Stimulated activated CD4-positive, alpha-beta T cell treated with anti-CD3 and anti-CD28 coated beads, Interleukin-12 subunit alpha, Interleukin-12 subunit beta, amount 100 ng/mL, for 24 hours (primary cell): ENCODE measurements at places on chromosomes 7 and 10.

DNA sequence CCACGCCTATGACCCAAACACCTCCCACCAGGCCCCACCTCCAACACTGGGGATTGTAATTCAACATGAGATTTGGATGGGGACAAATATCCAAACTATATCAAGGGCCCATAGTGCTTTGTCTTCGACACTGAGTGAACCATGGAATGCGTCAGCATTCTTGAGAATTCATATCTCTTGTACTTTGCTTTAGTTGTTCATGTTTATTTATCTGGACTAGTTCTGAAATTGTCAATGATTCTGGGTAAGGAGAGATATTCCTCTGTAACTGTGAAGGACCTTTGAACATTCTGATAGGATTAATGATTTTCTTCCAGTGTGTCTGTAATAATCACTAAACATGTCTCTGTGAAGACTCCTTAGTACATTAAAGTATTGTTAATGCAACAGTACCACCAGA is 374.8 kb downstream of the LRMDA start:
- DNase-seq, result no peak

GRCh38 chr7:150668472-150668911 is 17.0 kb upstream of the GIMAP2 start:
- DNase-seq, result peak; percentile 51

GRCh38 chr10:119754085-119754484 is 28.2 kb downstream of the INPP5F start:
- DNase-seq, result no peak

DNA sequence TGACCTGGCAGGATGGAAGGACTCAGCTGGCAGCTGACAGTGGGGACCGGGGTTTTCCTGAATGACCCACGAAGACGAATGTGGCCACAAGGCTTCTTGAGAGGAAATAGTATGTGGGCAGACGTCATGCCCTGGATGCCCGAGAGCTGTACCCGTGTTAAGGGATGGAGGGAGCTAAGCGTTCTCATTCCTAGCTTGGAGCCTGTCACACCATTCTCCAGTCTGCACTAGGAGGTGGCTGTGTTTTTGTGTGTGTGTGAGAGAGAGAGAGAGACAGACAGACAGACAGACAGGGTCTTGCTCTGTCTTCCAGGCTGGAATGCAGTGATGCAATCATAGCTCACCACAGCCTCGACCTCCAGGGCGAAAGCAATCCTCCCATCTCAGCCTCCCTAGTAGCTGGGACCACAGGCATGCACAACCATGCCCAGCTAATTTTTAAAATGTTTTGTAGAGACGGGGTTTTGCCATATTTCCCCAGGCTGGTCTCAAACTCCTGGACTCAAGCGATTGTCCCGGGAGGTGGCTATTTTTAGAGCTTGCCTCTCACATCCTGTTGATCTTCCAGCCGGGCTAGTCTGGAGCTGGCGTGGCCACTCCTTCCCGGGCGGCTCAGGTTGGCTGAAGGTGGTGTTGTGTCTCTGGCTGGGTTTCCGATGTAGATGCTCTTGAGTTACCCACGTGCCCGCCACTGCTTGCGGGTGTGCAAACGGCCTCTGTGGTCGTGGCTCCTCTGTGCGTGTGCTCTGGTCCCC is 2.1 kb downstream of the AMZ1 start:
- no peak for DNase-seq

DNA sequence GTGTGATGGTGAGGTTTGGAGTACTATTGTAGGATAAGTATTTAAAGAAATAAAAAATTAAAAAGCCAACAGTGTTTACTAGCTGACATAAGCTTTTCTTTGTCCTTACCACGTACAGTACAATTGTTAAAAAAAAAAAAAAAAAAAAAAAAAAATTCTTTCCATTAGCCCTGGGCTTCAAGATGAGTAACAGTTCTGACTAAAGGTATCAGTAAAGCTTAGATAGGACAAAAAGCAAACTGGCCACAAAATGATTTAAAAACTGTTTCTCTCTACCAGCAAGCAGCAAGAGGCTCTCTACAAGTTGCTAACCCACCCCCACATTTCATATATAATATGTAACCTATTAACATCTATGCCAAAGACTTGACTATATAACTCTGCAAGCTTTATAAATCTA is 17.5 kb downstream of the HYCC1 start:
- DNase-seq, result no peak

GRCh38 chr7:106317971-106318370 is 33.2 kb upstream of the NAMPT start:
- DNase-seq, result no peak

DNA sequence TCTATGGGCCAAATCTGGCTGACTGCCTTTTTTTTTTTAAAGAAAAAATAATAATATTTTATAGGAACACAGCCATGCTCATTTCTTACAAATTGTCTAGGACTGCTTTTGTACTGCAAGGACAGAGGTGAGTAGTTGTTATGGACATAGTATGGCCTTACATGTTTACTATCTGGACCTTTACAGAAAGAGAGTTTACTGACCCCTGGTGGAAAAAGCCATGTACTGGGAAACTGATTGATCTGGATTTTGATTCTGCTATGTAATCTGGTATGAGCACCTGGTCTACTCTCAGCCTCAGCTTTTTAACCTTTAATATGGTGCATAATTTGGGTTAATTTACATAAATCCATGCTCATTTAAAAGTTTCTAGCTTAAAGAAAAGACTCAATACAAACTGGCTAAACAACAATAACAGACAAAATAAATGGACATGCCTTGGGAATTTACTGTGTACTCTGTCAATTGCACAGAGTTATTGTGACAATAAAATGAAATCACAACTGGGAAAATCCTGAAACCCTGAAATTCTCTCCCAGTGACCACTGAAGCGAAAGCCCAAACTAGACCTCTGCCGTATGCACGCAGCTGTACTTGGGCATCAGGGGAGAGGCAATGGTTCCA is 260.7 kb downstream of the BMPER start:
- no peak for DNase-seq

DNA sequence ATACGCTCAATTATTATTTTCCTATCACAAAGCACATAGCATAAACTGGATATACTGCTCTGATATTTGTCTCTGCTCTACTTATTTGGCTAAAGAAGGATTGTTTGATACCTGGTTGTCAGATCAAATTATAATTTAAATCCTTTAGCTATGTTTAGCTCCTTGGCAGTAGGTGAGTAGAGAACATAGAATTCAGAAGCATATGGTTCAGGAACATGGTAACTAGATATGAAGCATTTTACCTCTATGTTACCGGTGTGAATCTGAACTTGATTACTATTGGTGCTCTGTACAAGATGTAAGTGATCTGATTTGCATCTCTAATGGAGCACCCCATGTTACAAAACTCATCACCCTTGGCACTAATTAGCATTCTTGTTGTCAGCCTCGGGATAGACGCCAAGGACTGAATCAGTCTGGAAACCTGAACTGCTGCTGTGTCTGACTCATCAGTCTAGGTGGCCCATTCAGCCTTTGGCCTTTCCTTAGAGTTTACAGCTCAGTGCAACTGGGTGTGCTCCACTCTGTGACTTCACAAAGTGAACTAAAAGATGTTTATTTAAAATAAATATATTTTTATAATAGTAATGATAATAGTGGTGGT is 12.3 kb upstream of the MYPN start:
- no peak for DNase-seq

DNA sequence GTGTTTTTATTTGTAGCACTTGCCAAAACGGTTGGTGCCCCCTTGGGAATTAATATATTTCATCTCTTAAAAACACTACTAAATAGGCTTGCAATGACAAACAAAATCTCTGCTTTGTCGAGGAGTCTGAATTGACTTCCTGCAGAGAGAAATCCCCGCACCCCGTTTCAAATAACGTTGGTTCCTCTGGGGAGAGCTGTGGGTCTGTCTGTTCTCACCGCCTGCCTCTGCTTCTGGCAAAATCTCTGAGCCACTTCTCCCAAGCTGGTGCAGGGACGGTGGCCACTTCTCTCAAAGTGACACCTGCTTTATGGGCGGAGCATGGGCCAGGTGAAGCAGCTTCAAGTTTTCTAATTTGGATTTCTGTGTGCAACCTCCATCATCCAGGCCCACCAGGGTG is 186.3 kb upstream of the ADARB2 start:
- no peak for DNase-seq

DNA sequence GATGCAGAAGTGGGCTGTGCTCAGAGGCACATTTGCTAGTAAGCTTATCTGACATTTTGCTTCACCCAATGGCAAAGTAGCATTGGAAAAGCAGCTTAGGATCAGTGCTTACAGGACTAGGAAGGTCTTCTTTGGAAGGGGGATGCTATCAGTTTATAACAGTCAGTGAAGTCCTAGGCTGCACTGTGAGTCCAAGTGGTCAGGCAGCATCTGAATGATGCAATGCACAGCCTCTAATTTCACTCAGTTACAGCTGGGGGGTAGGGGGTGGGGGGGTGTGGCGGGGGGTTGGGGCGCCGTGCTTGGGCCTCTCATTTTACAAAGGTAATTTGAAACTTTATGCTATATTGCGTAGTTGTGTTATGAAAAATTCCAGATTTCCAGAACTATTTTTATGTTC is 652.3 kb upstream of the MGMT start:
- DNase-seq, result no peak

DNA sequence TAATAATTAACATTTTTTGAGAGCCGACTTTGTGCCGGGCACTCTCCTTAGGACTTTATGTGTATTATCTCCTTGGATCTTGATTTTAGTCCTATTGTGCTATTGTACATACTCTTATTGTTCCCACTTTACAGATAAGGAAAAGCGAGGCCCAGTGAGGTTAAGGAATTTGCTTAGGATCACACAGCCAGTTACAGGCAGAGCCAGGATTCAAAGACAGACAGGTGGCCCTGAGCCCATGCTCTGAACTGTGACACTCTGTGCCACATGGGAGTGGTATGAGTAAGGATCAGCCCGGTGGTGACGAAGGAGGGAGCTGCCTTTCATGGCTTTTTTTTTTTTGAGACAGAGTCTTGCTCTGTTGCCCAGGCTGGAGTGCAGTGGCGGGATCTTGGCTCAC is 15.8 kb upstream of the GNA12 start:
- no peak for DNase-seq

DNA sequence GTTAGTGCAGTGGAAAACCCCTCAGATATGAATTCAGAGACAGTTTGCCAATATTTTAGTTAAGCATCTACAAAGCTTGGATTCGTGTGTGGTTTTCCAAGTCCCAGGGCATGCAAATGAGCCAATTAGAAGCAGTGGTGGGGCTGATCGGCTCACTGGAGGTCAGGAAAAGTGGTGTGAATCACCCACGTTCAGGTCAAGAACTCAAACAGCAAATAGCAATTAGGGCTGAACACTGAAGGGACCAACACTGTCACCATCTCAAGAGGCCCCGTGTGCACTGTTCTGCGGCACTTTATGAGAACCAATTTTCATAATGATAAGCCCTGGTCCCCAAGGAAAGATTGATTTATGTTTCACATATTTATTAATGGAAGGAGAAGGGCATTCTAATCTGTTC is 68.9 kb downstream of the ADARB2 start:
- DNase-seq, result no peak

GRCh38 chr10:19815036-19815730 is 1.0 kb upstream of the PLXDC2 start:
- DNase-seq, result no peak

- peak; percentile 31 for DNase-seq
These were observed 75.4 kb upstream of the PDSS1 start for GRCh38 chr10:26621889-26622711.

- DNase-seq, result no peak
These were observed 47.0 kb upstream of the EPC1 start for GRCh38 chr10:32393911-32394310.

DNA sequence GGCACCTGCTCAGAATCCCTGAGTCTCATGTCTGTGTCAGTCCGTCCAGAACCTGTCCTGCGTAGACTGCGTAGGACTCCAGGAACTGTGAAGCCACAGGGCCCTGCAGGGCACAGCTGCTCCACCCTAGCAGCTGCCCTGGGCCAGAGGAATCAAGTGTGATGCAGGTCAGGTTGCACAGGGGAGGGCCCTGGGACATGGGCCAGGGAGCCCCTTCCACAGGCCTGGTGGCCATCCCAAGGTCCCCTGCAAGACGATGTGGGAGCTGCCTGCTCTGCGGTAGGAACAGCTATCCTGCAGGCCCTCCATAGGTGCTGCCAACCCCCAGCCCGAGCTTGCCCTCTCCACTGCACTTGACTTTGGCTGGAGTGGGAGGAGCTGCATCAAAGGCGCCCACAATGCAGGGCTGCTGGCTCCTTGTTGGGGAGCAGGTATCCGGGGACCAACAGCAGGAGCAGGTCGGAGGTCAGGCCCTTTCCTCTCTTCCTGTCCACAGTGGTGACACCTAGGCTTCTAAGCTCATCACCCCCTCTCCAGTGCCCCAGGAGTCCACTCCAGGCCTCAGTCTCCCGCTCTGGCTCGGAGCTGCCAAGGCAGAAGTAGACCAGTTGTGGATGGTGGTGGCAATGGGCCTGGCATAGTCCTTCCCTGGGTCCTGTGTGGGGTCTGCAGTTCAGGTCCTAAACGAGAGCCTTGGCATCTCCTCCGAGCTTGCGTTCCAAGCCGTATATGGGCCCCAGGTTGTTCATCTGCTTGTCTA is 149.1 kb downstream of the MAPK8 start:
- DNase-seq, result no peak

- no peak for DNase-seq
These were observed 185.8 kb upstream of the SMIM30 start for GRCh38 chr7:113304104-113304503.

- DNase-seq, result no peak
These were observed 52.9 kb downstream of the CLEC2L start for GRCh38 chr7:139576179-139576973.

DNA sequence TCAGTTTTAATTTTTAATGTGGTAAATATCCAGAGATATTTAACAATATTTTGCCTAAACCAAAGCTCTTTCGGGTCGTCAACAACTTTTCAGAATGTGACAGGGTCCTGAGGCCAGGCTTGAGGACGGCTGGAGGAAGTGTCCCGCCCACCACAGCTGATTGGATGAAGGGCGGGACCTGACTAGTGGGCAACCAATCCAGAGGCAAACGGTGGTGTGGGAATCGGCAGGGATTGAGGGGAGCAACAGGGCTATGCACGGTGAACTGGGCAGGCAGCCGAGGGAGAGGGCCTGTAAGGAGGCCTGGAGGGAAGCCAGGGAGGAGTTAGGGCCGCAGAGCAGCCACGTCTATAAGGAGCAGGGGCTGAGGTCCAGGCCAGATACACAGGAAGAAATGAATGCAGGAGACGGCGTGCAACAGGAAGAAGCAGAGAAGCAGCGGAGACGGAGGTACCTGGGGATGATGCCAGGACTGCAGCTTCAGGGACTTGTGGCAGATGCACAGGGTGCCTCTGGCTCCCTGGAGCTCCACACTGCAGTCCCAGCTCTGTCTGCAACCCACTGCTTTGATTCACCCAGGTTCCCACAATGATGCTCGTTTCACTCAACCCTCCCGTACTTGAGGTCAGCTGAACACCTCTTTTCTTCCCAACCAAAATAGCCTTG is 46.1 kb upstream of the ZMIZ1 start:
- DNase-seq, result no peak

DNA sequence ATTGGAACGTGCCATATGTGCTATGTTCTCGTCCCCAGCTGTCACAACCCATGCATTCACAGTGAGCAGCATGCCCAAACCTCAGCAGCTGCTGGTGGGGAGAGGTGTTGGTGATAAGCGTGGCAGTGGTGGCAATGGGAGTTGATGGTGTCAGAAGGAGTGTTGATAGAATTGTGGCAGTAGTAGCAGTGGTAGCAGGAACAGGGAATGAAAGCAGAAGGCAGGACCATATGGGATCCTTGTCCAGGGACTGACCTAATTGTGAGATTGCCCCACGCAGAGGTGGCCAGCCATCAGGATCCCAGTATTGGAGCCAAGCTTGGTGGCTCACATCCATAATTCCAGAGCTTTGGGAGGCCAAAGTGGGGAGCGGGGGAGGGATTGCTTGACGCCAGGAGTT is 276.3 kb downstream of the GALNT17 start:
- DNase-seq, result no peak

- no peak for DNase-seq
These were observed 5.6 kb upstream of the ING3 start for GRCh38 chr7:120944826-120945562.
